Liver (tissue), 10 donors: ENCODE measurements at places on chromosomes 2 and 18.

- H3K36me3 ChIP-seq: no peaks in the 10 kb centered on the region
- no peak overlapping the region for H3K4me3 ChIP-seq
- no peaks in the 10 kb centered on the region for H3K27me3 ChIP-seq
- no peak overlapping the region for H3K27ac ChIP-seq
- peak; percentile 48 for DNase-seq
Measured at GRCh38 chr2:216404010-216404618, 8.2 kb upstream of the SMARCAL1 start.

DNA sequence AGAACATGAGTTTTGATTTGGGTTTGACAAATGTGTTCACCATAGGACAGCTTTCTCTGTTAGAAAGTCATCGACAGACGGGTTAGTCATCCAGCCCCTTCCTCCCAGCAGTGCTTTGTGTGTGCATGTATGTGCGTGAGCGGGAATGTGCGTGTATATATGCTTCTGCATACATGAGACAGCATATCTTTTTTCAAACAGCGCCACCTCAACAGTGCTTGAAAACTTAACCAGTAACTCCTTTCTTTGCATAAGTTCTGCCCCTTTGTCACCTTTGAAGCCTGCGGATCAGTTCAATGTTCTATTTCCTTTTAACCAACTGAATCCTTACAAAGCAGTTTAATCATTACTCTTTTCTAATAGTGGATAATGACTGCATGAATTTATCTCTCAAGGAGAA lies 351.4 kb downstream of the LPIN1 start:
- H3K27me3 ChIP-seq: no peaks in the 10 kb centered on the region
- no peak overlapping the region for H3K27ac ChIP-seq
- no peak overlapping the region for H3K4me3 ChIP-seq
- H3K36me3 ChIP-seq: no peaks in the 10 kb centered on the region

- no peaks in the 10 kb centered on the region for H3K27me3 ChIP-seq
- H3K36me3 ChIP-seq: no peaks in the 10 kb centered on the region
Measured at GRCh38 chr2:219581346-219581745, 9.2 kb downstream of the INHA start.

- H3K36me3 ChIP-seq: no peaks in the 10 kb centered on the region
- H3K4me3 ChIP-seq: no peak overlapping the region
- H3K4me1 ChIP-seq: peaks cover 9% of the 10 kb centered on the region
- H3K27me3 ChIP-seq: no peaks in the 10 kb centered on the region
Measured at GRCh38 chr2:203551778-203552177, 16.7 kb upstream of the RAPH1 start.

DNA sequence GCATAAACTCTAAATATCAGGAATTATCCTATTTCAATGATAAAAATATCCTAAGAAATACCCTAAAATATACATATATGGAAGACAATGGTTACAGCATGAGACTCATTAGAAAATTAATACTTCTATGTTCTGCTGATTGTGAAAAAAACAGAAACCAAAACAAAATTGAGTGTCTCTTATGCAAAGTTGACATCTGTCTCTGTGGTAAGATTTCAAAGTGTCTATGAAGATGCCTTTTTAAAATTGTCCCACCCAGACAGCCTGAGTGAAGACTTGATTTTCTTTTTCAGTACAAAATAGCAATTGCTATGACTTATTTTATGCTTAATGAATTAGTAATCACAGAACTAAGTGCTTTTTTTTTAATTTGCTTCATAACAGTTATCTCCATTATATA lies 1368.4 kb upstream of the LRRTM1 start:
- no peak overlapping the region for H3K4me3 ChIP-seq
- no peaks in the 10 kb centered on the region for H3K27me3 ChIP-seq
- no peak for DNase-seq

GRCh38 chr2:71935262-71935848 lies 212.3 kb downstream of the CYP26B1 start:
- H3K4me3 ChIP-seq: no peak overlapping the region
- no peaks in the 10 kb centered on the region for H3K27me3 ChIP-seq
- no peak overlapping the region for H3K27ac ChIP-seq
- peaks cover 4% of the 10 kb centered on the region for H3K4me1 ChIP-seq
- DNase-seq: no peak
- no peaks in the 10 kb centered on the region for H3K36me3 ChIP-seq
